ENCODE measurements at places on chromosomes 5 and 9. TPM values are rescaled to one million over a fixed set of nuclear protein-coding genes. Genes with fewer than 3 reads are reported as not detected.

- DNase-seq: no peak
Observed at GRCh38 chr9:21615446-21615845, 133.3 kb upstream of the IFNE start.

DNA sequence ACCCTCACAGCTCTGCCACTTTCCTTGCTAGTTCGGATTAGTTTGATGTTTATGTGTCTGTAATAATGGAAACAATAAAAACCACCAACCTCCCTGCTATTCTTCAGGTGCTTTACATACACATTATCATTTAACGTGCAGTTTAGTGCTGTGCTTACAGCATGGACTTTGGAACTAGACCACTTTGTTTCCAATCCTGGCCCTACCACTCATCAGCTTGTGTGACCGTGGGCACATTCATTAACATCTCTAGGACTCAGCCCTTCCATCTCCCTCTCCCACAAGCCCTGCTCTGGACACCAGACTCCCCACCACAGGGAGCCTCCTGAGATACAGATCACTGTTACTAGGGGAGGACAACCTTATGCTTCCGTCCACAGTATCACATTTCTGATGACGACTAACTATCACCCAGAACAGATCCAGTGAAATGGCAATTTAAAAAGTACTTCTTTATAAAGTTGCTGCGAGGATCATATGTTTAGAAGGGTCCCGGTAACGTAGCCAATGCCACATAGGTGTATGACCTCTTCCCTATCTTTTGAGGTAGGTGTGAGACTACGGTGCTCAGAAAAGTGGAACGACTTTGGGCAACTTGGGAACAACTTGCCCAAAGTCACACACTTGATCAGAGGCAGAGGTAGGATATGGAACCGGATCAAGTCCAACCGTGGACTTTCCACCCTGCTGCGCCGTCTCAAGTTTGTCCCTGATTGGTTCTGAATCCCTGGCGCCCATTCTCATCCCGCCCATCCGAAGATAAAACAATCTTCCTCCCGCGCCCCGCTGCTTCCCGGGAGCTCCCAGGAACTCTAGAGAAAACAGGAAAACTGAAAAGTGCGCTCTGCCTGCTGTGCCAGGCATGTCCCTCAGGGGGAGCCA lies 132.4 kb upstream of the NIPBL start:
- peak; percentile 68 for DNase-seq

CXCL14 gene
- polyA plus RNA-seq: 0.85 TPM

DNA sequence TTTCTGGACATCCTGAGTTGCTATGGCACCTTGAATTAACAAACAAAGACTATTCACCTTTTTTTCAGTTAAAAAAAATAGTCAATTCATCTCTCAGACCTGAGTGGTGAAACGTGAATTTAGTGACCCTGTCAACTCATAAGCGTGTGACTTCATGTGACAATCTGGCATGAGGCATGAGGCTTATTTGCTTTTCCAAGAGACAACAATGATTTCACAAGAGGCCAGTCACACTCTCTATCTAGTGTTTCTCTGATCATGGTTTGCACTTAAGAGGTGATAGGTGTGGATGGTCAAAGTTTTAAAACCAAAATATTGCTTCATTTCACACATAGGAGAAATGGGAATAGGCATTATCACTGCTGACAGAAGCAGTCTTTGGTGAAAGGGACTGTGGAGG lies 559.6 kb upstream of the ACO1 start:
- no peak for DNase-seq

DNA sequence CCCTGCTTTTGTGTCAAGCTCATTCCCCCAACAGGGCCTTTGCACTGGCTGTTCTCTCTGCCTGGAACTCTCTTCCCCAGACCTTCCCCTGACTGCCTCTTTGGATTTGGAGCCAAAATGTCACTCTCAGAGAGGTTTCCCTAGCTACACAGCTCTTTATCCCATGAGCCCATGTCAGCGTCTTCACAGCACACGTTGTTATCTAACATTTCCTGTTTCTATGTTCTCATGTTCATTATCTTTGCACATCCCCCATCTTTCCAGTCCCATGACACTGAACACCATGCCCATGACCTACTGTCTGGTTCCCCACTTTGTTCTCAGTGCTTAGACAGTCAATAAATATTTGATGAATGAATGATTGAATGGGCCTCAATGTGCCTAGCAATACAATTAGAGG lies 26.3 kb upstream of the ARSI start:
- no peak for DNase-seq

DNA sequence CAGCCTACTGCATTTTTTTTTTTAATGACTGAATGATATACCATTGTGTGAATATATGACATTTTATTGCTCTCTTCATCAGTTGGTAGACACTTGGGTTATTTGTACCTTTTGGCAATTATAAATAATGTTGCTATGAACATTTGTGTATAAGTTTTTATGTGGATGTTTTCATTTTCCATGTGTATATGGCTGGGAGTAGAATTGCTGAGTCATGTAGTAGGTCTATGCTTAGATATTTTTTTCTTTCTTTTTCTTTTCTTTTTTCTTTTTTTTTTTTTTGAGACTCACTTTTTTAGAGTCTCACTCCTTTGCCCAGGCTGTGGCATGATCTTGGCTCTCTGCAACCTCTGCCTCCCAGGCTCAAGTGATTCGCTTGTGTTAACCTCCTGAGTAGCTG lies 32.9 kb upstream of the FAM120AOS start:
- DNase-seq: no peak

DNA sequence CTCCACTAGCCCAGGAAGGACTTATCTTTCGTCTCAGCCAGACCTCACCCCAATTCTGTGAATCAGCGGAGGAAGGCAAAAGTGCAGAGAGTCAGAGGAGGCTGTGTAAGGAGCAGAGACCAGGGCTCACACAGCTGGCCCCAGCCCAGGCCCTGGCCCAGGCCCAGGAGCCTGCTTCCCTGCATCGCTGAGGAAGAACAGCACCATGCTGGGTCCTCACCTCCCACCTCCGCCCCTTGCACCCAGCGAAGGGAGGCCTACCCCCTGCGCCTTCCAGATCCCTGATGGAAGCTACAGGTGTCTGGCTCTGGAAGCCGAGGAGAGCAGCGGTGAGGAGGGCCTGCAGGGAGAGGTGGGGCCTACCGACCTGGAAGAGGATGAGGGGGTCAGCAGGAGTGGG lies 22.3 kb upstream of the SYNPO start:
- DNase-seq: no peak

DNA sequence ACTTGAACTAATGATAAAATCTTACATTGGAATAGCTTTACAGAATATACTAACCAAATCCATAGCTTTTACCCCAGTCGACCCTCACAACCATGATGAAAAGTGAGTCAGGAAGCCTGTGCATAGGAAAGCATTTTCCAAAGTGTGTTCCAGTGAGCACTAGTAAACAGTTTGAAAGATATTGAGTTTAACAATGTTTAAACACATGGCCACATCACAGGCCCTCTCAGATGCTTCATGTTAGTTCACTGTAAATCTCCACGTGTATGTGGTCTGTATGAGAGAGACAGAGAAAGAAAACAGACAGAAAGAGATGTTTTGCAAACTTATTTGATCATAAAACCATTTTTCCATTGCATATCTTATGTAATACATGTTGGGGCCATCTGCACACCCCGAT lies 27.0 kb downstream of the PRUNE2 start:
- DNase-seq: no peak

DNA sequence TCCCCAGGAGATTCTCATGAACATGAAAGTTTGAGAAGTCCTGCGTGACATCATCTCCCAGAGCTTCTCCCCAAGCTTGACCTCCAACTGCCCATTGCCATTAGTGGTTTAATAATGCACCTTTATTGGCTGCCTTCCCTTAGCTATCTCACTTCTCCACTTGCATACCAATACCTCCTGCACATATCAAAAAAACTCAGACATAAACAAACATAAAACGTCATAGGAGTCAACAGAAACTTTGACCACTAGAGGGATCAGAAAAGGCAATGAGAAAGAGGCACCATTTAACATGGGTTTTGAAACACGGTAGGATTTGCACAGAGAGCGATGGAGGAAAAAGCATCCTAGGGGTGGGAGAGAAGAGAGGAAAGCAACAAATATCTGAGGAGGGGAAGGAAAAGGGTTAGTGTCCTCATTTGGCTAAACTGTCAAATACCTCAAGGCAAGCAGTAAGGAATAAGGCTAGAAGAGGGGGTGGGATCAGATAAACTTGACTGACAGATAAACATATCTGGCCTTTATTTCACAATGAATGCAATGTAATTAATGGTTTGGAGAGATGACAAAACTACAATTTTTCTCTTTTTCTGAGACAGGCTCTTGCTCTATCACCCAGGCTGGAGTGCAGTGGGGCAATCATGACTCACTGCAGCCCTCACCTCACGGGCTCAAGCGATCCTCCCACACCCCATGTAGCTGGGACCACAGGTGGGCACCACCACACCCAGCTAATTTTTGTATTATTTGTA lies 27.0 kb downstream of the GNAQ start:
- no peak for DNase-seq

DNA sequence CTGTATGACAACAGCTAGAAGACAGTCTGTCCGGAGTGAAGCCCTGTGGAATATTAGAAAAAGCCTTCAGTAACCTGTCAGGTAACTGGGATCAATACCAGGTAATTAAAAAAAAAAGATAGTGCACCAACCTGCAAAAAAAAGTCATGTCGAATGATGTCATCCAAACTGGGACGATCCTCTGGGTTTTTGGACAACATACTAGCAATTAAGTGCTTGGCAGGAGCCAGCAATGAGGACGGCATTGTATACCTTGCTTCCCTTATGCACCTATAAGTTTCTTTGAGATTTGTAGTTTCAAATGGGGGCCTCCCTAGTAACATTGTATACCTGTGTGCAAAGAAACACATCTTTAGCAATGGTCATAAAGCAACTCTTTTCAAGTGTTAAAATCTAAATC lies 2.8 kb downstream of the PLK2 start:
- no peak for DNase-seq

DNA sequence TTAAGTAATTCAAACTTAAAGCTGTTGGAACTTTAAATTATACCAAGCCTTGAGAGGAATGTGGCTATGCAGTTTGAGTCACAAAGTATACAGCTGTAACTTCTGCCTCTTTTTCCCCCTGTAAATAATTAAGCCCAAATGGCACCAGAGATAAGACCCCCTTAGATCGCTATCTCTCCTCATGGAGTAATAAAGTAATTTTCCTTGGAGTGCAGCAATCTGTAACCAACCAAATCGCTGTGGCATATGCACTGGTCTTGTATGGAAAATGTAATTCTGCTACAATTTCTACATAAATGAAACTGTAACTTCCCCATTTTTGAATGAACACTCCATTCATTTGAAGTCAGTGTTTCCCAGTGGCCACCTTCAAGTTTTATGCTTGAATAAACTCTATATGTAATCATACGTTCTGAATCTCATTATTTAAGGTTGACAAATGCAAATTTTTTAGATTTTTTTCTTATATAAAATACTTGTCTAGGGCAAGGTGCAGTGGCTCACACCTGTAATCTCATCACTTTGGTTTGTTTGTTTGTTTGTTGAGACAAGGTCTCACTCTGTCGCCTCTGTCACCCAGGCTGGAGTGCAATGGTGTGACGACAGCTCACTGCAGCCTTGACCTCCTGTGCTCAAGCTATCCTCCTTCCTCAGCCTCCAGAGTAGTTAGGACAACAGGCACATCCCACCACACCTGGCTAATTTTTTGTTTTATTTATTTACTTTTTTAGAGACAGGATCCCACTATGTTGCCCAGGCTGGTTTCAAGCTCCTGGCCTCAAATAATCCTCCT lies 12.3 kb downstream of the SUSD1 start:
- no peak for DNase-seq

DNA sequence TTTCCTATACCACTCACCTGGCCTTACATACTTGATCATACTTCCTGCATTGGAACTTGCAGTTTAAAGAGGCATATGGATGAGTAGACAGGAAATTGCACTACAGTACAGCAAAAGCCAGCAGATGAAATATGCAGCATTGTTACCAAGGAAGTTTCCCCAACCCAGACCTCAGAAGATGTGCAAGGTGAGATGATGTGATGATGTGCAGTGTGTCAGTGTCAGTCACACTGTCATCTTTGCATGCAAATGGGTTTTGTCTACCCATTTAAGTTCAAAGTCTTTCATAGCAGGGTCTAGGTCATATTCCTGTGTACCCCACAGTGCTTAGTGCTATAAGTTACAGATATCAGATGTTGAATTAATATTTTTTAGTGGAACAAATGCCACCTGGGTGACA lies 89.3 kb upstream of the CER1 start:
- DNase-seq: no peak

GRCh38 chr5:88669371-88670050 lies 213.5 kb downstream of the MEF2C start:
- DNase-seq: no peak

DNA sequence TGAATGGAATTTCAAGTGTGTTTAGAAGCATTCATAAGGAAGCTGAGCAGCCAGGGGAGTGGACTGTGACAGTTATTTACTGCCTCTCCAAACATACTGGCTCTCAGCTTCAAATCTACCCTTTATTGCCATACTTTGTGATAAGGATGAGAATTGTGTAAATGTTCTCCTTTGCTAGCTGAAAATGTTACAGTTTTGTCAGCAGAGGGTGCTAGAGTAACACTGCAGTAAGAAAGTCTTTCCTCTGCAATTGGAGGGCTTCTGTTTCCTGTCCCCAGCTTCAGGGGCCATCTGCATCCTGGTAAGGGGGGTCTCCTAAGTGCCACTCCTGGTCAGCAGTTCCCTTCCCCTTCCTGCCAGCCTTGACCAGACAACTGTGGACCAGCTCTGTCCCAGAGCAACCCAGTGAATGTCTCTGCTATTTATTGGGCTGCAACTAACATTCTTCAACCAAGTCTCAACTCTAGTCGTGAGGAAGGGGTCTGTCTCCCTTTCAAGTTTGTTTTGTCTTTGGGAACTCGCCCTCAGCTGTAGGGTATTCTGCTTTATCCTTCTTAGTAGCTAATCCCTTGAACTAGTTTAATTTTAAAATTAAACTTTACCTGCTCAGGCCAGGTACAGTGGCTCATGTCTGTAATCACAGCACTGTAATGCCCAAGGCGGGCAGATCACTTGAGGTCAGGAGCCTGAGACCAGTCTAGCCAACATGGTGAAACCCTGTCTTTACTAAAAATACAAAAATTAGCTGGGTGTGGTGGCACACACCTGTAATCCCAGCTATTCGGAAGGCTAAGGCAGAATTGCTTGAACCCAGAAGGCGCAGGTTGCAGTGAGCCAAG lies 45.3 kb downstream of the RAPGEF6 start:
- DNase-seq: peak; percentile 10

DNA sequence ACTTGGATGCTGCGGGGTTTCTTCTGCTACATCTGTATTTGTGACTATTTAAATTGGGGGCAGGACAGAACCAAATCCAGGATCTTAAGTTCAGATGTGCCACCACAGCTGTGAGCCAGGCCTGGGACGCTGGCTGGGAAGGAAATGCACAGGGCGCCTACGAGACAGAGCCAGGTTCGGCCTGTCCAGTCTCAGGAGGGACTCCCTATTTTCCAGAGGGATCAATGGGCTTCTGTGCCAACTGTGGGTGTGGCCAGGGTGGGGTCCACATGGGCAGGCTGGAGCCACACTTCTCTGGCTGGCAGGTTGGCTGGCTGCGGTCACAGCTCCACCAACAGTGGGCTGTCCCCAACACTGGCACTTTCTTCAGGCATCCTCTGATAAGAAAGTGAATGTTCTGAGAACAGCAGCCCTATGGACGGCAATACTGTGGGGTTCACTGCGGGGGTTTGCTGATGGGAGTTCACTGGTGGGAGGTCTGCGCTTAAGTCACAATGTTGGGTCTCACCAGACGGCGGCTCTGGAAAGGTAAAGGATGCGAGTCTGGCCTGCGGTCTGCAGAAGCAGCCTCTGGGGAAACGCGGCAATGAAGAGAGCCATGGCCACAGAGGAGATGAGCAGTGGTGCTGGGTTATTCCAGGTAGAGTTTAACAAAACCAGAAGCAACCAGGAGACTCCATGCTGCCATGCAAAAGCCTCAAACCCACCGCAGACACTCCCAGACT lies 78.1 kb downstream of the DAP start:
- no peak for DNase-seq

Measured in mammary epithelial cell (primary cell).